Activated T-cell treated with anti-CD3 and anti-CD28 coated beads for 1 hour (primary cell): ENCODE measurements at places on chromosomes 4 and X.

- no peak for DNase-seq
These were observed 17.5 kb downstream of the PALLD start for GRCh38 chr4:168514249-168514852.

GRCh38 chrX:670645-671044 lies 40.1 kb downstream of the SHOX start:
- DNase-seq, result no peak

DNA sequence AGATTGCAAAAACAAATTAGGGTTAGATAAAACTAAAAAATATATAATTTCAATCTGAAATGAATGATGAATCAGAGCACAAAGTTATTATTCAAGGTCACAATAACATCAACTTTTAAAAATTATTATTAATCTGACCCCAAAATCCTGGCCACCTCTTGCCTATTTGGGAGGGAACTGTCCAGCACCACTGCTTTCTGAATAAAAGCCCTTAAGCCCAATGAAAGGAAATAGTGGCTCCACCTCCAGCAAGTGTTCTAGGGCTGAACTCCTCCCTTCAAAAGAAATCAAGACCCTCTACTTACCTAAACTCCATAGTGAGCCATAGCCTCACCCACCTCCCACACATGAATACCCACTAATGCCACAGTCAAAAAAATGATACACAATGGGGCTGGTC lies 208.2 kb downstream of the PARM1 start:
- no peak for DNase-seq

- no peak for DNase-seq
These were observed 24.9 kb downstream of the TKTL2 start for GRCh38 chr4:163448540-163449203.

GRCh38 chrX:38165023-38165422 lies 55.6 kb downstream of the SRPX start:
- DNase-seq, result no peak

- no peak for DNase-seq
These were observed 9.3 kb downstream of the CD99L2 start for GRCh38 chrX:150889131-150889530.

DNA sequence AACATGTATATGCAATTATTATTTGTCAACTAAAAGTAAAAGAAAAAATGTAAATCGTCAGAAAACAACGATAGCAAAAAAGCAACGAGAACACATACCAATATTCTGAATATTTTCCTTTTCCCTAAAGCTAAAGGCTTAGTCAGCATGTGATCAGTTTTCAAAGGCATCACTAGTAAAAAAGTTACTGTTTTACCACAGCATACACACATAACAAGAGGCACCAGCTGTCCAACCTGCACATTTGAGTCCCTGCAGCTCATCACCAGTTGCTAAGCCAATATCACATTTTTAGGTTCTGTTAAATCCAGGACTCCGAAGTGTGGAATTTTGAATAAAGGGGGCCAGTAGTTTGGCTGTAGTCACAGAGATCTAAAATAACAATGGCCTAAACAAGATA lies 203.8 kb downstream of the ADGRA3 start:
- no peak for DNase-seq

DNA sequence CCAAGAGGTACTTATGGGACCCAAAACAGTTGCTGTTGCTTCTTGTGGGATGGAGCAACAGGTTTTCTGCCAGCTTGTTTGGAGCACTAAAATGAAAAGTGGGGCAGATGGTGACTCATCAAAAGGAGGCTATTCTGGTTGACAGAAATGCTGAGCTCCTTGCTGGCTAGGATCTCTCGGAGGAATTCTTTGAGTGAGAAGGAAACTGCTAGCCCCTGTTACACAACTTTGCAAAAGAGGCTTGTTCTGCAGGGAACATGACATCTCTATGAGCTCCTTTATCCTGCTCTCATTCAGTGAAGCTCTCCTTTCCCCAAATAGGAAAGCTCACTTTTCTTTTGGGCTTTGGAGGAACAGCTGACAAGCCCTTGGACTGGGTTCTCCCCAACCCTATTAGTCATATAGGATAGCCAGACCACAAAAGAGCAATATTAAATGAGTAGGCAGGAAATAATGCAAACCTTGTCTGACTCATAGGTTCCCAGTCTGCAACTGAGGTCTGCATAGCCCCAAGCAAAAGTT lies 108.3 kb downstream of the CDS1 start:
- DNase-seq, result no peak

DNA sequence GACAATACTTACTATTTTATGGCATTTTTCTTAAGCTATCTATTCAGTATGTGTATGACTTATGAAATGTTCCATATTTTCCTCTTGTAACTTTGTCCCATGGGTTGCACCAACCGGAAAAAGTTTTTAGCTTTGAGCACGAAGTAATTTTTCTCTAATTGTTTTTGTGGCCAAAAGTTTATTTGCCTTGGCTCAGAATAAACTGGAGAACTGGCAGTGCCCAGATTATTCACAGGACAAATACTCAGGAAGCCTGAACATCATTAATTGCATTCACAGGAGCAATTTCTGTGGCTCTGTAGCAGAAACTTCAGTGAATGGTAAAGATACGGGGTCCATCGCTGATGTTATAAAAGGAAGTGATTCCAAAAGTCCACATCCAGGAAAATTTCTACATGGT lies 184.5 kb downstream of the ARHGAP10 start:
- no peak for DNase-seq

- DNase-seq, result no peak
These were observed 88.1 kb downstream of the FSTL5 start for GRCh38 chr4:162075726-162076125.

GRCh38 chr4:88955580-88956380 lies 101.2 kb downstream of the FAM13A start:
- DNase-seq, result no peak

DNA sequence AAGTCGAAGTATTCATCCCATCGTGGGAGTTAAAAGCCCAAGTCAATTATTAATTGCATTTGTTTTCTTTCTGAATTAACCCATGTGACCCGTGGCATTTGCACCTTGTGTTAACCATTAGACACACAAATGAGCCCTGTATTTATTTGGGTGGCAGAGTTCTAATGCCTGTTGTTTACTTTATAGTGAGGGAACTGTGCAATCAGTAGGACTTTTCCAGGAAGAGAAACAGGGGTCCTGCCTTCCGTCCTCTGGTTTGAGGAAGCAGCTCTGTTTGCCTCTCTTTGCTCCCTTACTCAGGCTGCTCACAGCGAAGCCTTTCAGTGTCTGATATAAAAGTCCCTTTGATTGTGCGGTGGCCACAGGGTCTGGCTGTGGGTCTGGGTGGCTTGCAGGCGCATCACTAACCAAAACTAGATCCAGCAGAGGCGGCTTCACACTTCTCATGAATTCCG lies 263.6 kb downstream of the PTTG2 start:
- DNase-seq, result no peak

- no peak for DNase-seq
These were observed 35.1 kb downstream of the PRKX start for GRCh38 chrX:3678328-3678727.
